Right renal pelvis (tissue), 4 donors: ENCODE measurements at places on chromosomes 5 and 9. TPM values are rescaled to one million over a fixed set of nuclear protein-coding genes. Genes with fewer than 3 reads are reported as not detected.

The RAPGEF1 gene
- 41.6 TPM for polyA plus RNA-seq

The PCDHGA10 gene
- polyA plus RNA-seq, result 3.9 TPM

The CATSPER3 gene
- polyA plus RNA-seq, result 1.5 TPM

The TXNDC8 gene
- not detected for polyA plus RNA-seq

The PHF24 gene
- 0.25 TPM for polyA plus RNA-seq

The FAM200C gene
- 13.1 TPM for polyA plus RNA-seq

The ENC1 gene
- polyA plus RNA-seq, result 74.4 TPM

The ELP1 gene
- 43.4 TPM for polyA plus RNA-seq

The GABRG2 gene
- 0.06 TPM for polyA plus RNA-seq

The FREM1 gene
- 176 TPM for polyA plus RNA-seq

The TRUB2 gene
- 42.9 TPM for polyA plus RNA-seq

The CACFD1 gene
- 40.6 TPM for polyA plus RNA-seq

The IFNA13 gene
- polyA plus RNA-seq, result not detected

The CYLC2 gene
- not detected for polyA plus RNA-seq
